ENCODE measurements at places on chromosomes 4 and X.
A peak's percentile ranks its signal among the peaks of the same experiment; 100 is the strongest.

DNA sequence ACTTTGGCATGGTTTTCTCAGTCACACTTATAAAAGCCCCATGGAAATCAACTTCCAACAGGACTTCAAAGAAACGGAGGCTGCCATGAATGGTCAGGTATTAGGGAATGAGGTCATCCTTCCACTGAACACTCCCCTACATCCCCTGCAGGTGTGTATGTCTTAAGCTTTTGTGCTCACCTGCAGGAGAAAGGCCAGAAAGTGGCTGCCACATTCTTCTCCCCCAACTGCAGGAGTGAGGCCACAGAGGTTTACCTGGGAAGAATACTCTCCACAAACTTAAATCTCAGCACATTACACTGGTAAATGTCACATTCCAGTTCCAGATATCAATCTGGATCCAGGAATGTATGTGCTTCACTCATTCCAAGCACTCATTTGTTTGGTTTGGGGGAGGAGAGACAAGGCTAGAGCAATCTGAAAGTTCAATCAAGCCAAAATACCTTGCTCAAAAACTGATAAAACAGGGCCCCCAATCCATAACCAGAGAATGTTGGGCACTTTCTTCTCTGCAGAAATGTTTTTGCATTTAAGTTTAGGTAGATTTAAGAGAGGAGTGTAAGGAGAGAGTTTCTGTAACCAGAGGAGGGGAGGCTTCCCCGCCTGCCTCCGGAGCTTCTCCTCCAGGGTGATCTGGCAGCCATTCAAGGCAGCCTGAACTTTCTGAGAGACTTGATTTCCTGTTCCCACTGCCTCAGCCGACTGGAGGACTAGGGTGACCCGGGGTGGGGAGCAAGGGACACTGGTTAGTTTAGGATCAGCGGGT is 15.4 kb downstream of the FAM9C start:
- DNase-seq: peak; percentile 9

GRCh38 chrX:47218280-47218919 is at the start of gene CDK16:
TSS of gene CDK16 (plus strand) at chrX:47218681. CDS start at chrX:47223558, 4,877 bp downstream.
- DNase-seq: peak; percentile 78

DNA sequence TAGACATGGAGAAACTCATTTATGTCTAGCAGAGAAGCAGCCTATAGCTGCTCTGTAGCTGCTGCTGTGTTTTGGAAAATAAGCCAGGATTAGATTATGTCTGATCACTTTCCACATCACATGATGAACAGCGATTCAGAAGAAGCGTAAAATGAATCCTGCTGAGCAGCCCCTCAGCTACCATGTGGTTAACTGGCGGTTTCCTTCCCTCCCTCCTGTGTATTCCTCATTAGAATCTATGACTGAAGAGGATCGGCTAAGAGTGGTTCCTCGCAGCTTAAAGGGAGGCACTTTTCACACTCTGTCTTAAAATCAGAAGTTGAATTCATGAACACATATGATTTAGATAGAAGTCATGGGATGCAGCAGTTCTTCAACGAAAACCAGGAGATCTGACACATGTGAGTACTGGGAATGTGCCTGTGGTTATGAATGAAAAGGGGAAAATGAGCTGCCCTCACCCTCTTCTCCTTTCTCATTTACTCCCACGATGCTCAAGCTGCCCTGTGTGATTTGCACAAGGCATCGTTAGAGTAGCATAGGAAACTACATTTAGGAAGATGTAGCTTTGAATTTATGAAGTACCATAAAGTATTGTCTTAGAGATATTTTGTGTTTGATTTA is at the start of gene PPEF1:
PPEF1 (plus strand) TSS at position 220 of the 624 bp plus-strand sequence; CDS start at position 356, 136 bp downstream.
- no peak for DNase-seq

- no peak for DNase-seq
Observed at GRCh38 chrX:119999087-119999634, 55.6 kb upstream of the NKAP start.

DNA sequence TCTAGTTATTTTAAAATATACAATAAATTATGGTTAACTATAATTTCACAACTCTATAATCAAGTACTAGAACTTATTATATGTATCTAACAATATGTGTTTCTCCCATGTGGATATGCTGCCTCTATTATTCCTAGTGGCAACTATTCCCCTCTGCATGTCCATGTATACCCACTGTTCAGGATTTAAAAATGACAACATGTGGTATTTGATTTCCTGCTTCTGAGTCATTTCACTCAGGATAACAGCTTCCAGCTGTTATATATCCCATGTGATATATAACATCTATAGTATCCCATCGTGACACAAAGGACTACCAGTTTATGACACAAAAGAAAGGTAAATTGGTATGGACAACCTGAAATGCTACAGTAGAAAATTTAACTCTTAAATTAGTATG is 167.4 kb upstream of the TACR3 start:
- no peak for DNase-seq

DNA sequence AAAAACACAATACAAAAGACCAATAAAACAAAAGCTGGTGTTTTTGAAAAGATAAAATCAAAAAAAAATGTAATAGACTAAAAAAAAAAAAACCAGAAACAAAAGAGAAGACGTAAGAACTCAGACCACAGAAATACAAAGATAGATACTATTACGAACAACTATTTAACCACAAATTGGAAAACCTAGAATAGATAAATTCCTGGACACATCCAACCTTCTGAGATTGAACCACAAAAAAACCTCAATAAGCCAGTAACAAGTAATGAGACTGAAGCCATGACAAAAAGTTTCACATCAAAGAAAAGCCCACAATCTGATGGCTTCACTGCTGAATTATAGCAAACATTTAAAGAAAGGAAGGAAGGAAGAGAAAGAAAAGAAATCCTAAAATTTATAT is 16.2 kb downstream of the RCHY1 start:
- DNase-seq: no peak

DNA sequence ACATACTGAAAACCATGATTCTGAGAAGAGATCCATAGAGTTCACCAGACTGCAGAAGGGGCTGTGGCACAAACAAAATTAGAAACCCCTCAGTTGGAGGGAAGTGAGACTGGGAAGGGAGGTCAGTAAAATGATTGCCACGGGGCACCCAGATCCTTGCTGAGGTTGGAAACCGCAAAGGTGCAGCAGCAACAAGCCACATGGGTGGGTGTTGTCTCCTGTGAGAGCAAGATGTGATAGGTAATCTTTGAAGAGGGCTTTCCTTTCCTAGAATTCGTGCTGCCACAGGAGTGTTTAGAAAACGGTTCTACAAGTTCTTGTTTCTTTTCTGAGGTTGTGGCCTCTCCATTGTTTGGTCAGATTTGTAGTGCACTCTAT is 85.5 kb downstream of the NFKB1 start:
- no peak for DNase-seq

- peak; percentile 67 for DNase-seq
Observed at GRCh38 chr4:151541389-151542071, 132.6 kb downstream of the FHIP1A start.

DNA sequence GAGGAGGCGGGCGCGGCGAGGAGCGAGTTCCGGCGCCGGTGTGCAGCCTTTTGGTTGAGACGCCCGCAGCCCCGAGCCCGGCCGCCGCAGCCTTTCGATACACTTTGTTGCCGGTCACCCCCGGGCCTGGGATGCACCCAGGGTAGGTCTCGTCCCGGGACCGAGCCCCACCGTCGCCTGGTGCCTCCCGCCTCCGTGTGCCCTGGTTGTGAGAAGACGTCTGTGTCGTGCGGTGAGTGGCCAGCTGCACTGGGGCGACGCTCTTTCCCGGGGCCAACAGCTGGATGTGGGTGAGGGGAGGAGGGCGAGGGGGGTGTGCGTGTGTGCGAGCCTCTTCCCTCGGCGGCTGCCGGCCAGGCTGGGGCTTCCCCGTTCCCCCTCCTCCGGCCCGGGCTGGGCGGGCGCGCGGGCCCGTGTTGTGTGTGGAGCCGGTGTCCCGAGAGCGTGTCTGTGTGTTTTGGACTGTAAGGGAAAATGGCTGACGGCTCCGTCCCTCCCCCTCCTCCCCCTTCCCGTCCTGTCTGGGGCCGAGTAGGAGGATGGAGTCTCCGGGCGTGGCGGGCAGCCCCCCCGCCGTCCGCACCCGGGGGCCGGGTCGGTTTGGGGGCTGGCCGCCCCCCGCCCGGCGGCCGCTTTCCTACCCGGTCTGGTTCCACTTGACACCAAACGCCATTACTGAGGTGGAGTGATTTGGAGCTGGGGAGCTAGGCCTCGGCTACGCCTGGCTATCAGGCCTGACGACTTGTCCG is 807 bp downstream of the USP9X start:
- peak; percentile 14 for DNase-seq

- DNase-seq: no peak
Observed at GRCh38 chr4:53021754-53022512, 159.8 kb downstream of the RASL11B start.

- DNase-seq: no peak
Observed at GRCh38 chrX:34528081-34528480, 129.0 kb downstream of the TMEM47 start.
